ENCODE measurements at places on chromosomes 16 and 17.

- no peak for DNase-seq
These were observed 12.9 kb downstream of the MXRA7 start for GRCh38 chr17:76697702-76698465.

DNA sequence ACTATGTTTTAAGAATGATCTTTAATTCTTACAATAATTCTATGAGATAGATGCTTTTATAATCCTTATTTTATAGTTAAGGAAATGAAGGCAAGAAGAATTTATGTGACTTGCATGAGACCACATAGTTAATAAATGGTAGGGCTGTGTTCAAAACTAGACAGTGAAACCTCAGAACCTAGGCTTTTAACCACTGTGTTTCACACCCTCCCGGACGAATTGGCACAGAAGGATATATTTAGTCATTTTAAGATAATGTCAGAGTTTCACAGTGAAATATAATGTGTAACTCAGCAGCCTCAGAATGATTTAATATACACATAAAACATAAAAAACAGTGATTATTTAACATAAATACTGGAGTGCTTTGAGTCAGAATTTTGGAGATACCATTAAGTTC is 57.0 kb downstream of the NSRP1 start:
- no peak for DNase-seq

- DNase-seq = no peak
These were observed 443.9 kb upstream of the CCL2 start for GRCh38 chr17:33811004-33811760.

- no peak for DNase-seq
These were observed 5.7 kb upstream of the DHX8 start for GRCh38 chr17:43477832-43478634.

GRCh38 chr17:40432864-40433528 is 10.3 kb upstream of the IGFBP4 start:
- DNase-seq = no peak

GRCh38 chr17:887551-888209 is 91.9 kb downstream of the NXN start:
- no peak for DNase-seq
